ENCODE measurements at places on chromosomes 1 and 21.
A peak's percentile ranks its signal among the peaks of the same experiment; 100 is the strongest.

GRCh38 chr1:89081005-89081404 lies 16.0 kb upstream of the GBP1 start:
- DNase-seq: no peak

DNA sequence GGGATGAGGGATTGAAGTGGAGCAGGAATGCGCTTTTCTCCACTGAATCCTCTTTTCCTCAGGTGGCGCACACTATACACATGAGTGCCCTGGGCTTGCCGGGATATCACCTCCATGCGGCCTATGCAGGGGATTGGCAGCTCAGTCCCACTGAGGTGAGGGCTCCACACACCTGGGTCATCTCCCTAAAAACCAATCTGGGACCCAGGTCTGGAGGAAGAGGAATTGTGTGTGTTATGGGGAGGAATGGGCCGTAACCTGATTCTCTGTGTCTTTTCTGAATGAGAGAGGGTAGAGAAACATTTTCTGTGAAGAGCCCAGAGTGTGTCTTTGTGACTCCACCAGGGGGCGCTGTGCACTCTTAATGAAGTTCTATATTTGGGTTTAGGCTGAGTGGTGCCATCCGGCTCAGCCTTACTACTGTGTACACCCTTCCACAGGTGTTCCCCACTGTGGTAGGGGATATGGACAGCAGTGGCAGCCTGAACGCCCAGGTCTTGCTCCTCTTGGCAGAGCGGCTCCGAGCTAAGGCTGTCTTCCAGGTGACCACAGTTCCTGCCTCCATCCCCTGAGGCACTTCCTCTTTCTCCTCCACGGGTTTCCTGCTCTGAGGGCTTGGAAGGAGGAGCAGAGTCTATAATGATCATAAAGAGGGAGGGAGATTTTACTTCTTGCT lies 1.5 kb downstream of the TOMM40L start:
- DNase-seq: peak; percentile 49

DNA sequence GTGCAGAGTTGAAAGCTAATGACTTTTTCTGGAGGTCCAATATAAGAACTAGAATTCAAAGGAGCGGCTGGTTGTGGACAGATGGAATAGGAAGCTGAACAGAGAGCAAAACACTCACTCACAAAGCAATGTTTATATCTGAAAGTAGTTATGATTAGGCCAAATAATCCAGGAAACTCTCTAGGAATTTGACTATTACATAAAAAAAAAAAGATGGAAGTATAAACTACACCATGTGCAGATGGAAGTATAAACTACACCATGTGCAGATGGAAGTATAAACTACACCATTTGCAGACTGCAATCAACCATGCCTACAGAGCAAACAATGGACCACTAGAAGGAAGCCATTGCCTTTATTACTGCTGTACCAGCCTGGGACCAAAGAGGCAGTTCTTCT lies 771.1 kb downstream of the BRINP3 start:
- DNase-seq: no peak

- DNase-seq: no peak
Measured at GRCh38 chr1:73564294-73564693, 633.7 kb downstream of the LRRIQ3 start.

DNA sequence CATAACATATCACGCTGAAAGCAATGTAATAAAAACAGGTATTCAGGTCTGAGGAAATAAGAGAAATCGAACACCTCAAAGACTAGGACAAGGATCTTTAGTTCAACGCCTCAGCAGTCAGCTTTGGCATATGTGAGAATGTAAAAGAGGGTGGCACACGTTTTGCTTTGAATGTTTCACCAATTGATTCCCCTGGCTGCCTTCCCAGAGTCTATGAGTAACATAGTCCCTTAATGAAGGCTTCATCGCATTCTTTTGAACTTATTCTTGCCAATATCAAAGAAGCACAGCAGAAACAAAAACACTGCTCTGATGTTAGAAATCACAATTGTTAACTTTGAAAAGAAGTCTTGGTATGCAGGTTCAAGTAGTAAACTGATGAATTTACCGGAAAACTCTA lies 764.8 kb downstream of the ADGRL2 start:
- DNase-seq: no peak

DNA sequence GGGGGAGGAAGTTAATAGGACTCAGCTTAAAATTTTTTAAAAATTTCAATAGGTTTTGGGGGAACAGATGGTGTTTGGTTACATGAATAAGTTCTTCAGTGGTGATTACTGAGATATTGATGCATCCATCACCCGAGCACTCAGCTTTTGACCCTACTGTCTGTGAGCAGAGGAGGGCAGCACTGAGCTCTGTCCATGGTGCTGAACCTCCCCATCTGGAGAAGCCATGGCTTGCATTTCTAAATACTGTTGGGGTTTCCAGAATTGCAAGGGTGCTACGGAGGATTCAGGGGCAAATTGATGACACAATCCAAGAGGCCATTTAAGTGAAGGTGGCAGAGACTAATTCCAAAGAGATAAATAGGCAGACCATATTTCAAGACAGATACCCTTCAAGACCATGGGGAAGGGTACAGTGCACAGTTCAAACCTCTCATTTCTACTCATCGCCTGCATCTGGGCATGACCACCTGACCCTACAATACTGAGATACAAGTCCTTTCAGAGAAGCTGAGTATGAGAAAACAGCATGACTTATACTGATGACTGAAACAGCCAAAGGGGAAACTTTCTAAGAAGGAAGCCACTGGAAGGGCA lies 17.2 kb downstream of the SYT2 start:
- no peak for DNase-seq

GRCh38 chr1:205680073-205680851 lies at the start of gene SLC45A3:
SLC45A3 (minus strand) TSS chr1:205680509; CDS start chr1:205664656, 15,853 bp downstream.
- DNase-seq: peak; percentile 55

GRCh38 chr1:230661976-230662375 lies 19.7 kb downstream of the COG2 start:
- no peak for DNase-seq

- no peak for DNase-seq
Measured at GRCh38 chr1:151773702-151774101, 10.4 kb upstream of the MRPL9 start.

GRCh38 chr1:4634156-4634792 lies 20.1 kb upstream of the AJAP1 start:
- no peak for DNase-seq

DNA sequence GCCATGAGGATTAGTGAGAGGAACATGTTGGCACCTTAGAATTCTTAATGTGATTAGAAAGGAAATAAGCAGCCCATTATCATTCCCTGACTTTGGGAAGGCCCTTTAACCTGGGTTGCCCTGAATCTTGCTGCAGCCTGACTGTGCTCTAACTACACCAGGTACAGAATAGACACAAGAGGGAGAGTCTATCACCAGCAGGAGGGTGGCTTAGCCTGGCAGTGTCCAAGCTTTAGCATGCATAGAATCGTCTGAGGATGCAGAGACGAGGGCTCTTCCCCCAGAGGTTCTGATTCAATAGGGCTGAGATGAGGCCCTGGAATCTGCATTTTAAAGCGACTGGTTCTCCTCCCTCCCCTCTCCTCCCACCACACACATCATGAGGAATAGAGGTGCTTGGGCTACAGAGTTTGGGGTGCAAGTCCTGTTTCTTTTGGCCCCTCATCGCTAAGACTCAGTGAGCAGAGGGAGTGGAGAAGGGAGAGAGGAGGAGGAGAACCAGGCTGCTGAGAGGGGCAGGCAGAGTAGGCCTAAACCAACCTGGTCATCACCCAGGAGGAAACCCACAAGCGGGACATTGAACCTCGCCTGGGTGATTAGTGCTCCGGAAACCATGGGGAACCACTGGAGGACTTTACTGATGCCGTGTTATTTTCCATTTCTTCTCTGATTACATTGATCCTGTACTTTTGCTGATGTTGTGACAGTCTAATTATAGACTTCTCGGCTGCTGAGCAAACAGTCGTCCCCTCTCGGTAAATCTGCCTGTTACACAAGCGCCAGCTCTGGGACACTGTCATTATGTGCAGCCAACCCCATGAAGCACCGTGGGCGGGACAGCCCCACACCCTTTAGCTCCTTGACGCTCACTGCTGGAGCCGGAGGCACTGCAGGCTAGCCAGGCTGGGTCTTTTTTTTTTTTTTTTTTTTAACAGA lies 6.3 kb upstream of the TENT5C start:
- DNase-seq: peak; percentile 80

- DNase-seq: no peak
Measured at GRCh38 chr1:153099461-153100045, 5.2 kb upstream of the SPRR2E start.

DNA sequence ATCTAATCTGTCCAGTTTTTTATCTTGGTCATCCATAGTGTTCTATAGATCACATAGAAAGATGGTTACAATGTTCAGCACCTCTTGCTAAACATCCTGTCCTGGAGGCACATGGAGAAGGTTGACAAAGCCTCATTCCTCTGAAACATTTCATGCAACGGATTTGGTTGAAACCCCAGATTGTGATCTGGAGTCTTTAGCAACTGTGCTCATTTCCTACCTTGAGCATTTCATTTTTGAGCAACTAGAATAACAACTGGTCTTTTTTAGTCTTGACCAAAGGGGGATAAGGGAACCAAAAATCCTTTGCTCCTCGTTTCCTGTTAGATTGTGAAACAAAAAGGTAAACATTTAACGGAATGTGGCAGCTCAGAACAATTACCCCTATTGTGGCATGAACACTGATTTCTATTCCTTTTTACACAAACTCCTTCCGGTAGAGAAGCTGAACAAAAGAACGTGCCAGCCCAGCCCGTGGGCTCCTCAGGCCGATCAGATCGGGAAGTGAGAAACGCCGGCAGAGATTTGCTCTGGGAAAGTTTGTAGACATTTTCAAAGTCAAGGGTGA lies 94.7 kb upstream of the ERRFI1 start:
- DNase-seq: no peak

DNA sequence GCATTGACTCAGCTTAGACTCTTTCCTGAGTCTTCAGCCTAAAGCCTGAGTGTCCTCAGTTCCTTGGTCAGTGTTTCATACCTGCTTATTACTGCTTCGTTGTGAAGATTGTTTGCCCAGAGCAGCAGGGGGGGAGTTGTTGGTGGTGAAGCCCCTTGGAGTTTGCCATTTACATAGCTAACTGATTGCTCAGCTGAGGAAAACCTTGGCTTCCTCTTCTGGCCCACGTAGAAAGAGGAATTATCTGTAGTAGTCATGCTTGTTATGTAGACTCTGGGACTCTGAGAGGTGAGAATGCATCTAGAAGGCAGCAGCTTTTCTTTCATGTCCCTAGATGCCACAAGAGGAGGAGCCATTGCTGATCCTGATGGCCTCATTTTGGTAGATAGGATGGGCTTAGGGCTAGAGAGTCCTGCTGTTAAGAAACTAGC lies 125.9 kb downstream of the MAST2 start:
- DNase-seq: peak; percentile 92

DNA sequence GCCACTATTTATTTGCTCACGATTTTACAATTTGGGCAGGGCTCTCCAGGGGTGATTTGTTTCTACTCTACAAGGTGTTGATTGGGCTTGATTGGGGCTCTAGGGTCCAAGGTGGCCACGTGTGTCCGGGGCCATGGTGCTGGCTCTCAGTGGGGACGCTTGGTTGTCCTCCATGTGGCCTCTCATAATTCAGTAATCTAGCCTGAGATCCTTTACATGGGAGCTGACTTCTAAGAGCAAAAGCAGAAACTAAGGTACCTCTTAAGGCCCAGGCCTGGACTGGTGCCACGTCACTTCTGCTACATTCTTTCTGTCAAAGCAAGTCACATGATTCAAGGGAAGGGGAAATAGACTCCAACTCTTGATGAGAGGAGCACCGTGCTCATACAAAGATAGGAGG lies 8.1 kb upstream of the PSRC1 start:
- DNase-seq: no peak

DNA sequence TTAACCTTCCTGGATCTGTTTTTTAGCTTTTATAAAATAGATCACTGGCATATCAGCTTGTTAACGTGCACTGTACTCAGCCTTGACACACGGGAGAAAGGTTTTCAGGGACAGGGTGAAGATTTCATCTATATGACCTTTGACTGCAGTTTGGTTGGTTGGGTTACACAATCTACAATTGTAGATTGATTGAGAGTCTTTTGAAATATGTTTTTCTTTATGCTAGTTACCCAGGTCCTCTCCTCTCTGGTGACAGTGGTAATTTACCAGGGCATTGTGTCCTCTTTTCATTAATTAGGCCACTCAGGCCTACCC lies 48.8 kb downstream of the DDR2 start:
- DNase-seq: no peak

DNA sequence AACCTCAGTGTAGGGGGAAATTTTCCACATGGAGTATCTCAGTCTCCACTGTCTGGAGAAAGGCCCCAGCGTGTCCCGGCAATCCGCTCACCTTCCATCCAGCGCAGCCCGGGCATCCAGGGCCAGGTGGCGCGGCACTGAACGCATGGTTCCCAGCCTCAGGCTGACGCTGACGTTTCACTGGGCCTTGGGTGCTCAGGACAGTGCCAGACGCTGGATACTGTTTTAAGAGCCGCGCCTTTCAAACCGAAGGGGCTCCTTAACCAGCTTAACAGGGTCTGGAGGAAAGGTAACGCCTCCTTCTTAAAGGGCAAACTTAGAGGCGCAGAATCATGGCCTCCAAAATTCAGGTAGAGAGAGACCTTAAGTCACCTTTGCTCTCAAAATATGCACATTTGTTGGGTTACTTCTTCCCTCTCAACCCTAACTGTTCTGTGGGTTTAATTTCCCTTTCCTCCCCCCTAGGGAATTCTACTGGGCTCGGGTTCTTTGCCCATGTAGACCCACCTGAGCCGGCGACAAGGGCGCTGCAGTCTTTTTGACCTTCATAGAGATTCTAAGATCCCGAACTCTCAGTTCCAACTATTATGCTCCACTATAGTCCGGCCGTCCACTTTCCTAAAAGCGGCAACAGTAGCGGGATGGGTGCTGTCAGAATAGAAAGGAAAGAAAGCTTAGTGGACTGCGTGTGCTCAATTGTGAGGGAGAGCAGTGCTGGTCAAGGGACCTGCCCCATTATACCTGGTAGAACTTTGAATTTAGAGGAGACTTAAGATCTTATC lies 3.5 kb upstream of the LHX9 start:
- DNase-seq: no peak

- DNase-seq: no peak
Measured at GRCh38 chr1:36116901-36117300, 8.1 kb downstream of the COL8A2 start.

DNA sequence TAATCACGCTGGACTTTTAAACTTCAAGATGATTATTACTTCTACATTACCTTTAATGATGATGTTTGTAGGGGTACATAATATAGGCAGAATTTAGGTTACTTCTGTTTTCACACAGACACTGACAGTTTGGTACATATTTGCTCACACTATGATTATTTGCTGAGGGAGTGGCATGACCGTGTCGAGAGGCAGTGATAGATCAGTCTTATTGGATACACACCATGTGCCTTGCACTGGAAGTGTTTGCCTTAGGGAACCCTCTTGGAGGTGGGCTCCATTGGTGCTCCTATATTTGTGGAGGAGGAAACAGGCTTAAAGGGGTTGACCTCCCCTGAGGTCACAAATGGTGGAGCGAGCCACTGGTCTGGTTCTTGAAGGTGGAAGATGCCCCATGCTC lies 132.1 kb downstream of the PRDM2 start:
- DNase-seq: no peak

GRCh38 chr1:200733907-200734306 lies 4.8 kb upstream of the CAMSAP2 start:
- DNase-seq: no peak

GRCh38 chr1:21324368-21325141 lies 34.3 kb upstream of the ECE1 start:
- peak; percentile 49 for DNase-seq

- no peak for DNase-seq
Measured at GRCh38 chr1:115429884-115430283, 91.8 kb upstream of the NGF start.
